ENCODE measurements at places on chromosomes 5 and 9.

DNA sequence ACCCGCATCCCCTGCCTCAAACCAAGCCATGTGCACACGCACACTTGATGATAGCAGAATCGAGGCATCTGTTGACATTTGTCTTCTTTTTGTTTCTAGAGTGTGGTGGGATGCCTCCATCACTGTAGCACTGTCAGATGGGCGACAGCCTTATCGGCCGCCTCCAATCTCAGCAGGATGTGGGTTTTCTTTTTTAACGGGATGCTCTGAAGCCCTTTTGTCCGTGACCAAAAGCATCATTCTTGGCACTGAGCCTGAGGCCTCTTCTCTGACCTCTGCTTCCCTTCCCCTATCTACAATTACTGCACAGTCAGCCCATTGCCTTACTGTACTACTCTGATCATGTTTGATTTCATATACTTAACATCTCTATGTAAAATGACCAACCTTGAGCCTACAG is 78.3 kb downstream of the LMNB1 start:
- DNase-seq, result no peak

DNA sequence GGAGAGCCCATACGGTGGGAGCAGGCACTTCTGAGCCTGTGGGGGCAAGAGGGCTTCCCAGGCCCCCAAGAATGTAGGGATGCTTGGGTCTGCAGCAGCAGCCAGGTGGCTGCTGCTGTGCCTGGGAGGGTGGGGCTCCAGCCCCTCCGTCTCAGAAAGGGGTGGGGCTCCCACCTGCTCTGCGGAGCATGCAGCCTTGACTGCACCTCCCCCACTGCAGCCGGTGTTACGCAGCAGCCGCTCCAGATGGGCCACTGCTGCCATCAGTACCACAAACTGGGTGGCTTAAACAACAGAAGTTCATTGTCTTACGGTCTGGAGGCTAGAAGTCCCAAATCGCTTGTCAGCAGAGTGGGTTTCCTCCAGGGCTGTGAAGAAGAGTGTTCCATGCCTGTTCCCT is 365.5 kb downstream of the TMEM38B start:
- no peak for DNase-seq

DNA sequence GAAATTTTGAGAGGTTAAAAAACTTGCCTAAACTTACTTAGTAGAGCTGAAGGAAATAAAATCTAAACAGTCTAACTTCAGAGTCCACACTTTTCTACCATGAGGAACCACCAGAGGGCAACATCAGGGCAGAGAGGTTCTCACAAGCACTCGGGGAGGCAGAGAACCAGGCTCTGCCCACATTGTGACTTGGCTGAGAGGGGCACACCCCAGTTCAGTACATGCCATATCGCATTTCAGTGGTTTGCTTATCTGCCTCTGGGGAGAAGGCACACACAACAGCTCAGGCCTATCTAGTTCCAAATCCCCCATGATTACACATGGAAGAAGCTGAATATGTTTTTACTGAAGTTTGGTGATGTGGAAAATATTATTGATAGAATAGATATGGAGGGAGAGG is 49.2 kb downstream of the EQTN start:
- DNase-seq, result peak; percentile 62

DNA sequence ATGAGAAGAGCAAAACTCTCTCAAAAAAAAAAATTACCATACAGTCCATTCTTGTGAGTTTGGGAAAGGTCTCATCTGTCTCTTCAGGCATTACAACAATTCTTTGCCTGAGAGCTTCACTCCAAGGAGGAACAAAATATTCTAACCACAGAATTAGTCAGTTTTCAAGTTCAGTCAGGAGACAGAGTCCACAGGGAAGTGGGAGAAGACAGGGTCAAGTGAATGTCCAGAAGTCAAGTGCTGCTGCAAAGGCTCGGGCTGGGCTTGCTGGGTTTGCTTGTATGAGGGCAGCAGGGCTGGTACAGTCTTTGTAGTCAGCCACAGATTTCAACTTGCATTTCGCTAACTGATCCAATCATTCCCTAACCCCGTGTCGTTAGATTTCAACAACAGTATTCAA is 17.6 kb upstream of the HEXB start:
- peak; percentile 29 for DNase-seq

Measured in NCI-H69 (cell line).